ENCODE measurements at places on chromosomes 13 and 19.

GRCh38 chr13:44627441-44627840 is 51.3 kb upstream of the TSC22D1 start:
- peak; percentile 43 for DNase-seq

- DNase-seq: no peak
Measured at GRCh38 chr19:3146677-3147100, 10.9 kb downstream of the GNA15 start.

GRCh38 chr13:51978796-51979556 is 32.3 kb downstream of the ATP7B start:
- no peak for DNase-seq

- peak; percentile 89 for DNase-seq
Measured at GRCh38 chr19:42440357-42441048, 2.2 kb downstream of the CXCL17 start.

DNA sequence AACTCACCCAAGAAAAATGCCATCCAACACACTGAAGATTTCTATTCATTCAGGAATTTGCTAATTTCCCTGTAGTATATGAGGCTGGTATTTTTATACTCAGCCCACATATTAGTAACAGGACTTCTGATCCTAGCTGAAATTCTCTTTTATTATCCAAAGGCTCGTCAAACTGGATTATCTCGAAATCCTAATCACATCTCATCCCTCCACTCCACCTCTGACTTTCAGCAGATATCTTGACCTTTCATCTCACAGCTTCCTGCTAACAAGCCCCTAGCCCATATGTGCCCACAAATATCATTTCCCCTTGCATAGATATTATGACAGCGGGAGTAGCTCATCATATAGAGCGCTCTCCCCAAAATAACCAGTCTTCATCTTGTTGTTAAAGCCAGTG is 279.7 kb downstream of the FGF14 start:
- DNase-seq: no peak

- no peak for DNase-seq
Measured at GRCh38 chr19:38475176-38475575, 41.7 kb downstream of the RYR1 start.

DNA sequence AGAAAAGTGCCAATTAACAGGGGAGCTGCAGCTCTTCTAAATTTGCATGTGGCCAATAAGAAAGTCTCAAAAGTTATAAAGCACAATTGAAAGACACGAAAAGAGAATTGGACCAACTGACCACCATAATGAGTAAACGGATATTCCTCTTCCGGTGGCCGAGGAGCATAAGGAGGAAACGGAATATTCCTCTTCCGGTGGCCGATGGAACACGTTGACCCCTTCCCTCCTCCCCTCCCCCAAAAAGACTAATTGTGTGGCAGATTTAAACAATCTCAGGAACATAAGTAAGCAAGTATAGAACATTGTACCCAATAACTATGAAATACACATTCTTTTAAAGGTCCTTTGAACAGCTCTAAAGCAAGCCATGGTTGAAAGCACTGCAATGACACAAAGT is 41.2 kb upstream of the TUBGCP3 start:
- no peak for DNase-seq

DNA sequence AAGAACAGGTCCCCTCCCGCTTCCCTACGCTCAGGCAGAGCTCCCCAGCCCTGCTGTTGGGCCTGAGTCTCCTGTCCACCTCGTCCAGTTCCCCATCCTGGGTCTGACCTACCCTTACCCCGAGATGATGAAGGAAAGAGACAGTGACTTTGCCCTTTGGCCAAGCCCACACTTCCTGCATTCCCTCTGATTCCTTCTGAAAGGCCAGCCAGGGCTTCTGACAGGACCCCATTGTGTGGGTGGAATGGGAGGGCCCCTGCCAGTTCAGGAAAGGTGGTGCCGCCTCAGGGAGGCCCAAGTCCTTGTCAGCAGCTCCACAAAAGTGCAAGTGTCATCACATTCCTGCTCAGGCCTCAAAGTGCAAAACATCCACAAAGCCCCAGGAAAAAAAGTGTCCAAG is 177.8 kb downstream of the PAN3 start:
- no peak for DNase-seq

DNA sequence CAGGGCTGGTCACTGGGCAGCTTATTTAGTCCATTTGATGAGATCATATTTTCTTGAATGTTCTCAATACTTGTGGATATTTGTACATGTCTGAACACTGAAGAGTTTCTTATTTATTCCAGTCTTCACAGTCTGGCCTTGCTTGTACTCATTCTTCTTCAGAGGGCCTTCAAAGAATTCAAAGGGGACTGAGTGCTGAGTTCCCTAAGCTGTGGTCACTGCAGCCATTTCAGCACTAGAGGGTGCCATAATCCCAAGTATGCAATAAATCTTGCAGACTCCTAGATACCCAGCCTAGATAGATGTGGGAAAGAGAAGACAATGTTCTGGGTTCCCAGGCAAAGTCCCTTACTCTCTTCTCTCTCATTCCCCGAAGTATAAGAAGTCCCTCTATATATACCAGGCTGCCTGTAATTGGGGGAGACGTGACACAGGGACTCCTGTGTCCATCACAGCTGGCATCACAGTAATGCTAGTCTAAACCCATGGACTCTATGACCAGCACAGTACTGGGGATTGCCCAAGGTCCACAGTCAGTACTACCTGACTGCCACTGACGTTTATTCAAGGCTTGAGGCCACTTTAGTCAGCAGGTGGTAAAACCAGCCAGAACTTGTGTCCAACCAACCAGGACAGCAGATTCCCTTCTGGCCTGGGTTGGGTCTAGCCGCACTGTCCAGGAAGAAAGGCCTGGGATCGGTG is 8.9 kb upstream of the VN1R1 start:
- peak; percentile 65 for DNase-seq

GRCh38 chr13:112078216-112078615 is 11.3 kb downstream of the SOX1 start:
- DNase-seq: no peak

GRCh38 chr13:66574606-66575005 is 655.5 kb downstream of the PCDH9 start:
- peak; percentile 0 for DNase-seq

DNA sequence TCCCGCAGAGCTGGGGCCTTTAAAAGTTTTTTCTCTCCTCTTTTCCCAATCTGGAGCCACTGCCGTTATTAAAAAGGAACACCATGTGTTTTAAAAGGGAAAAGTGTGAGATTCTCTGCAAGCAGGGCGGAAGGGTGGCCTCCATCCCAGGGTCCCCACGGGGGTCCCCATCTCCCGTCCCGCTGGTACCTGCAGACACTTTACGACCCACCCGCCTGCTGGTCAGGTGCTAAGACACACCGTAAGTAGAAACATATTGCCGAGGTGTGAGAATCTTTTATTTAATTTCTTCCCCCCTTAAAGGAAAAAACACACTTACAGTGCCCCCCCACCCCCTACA is 1.8 kb downstream of the CRLF1 start:
- no peak for DNase-seq

All from GM23248 (cell line).